ENCODE measurements at places on chromosomes 16 and 17.
A peak's percentile ranks its signal among the peaks of the same experiment; 100 is the strongest.

GRCh38 chr16:17408955-17409441 lies 61.8 kb downstream of the XYLT1 start:
- no peak for DNase-seq

GRCh38 chr17:11608396-11608795 lies 10.1 kb downstream of the DNAH9 start:
- no peak for DNase-seq

DNA sequence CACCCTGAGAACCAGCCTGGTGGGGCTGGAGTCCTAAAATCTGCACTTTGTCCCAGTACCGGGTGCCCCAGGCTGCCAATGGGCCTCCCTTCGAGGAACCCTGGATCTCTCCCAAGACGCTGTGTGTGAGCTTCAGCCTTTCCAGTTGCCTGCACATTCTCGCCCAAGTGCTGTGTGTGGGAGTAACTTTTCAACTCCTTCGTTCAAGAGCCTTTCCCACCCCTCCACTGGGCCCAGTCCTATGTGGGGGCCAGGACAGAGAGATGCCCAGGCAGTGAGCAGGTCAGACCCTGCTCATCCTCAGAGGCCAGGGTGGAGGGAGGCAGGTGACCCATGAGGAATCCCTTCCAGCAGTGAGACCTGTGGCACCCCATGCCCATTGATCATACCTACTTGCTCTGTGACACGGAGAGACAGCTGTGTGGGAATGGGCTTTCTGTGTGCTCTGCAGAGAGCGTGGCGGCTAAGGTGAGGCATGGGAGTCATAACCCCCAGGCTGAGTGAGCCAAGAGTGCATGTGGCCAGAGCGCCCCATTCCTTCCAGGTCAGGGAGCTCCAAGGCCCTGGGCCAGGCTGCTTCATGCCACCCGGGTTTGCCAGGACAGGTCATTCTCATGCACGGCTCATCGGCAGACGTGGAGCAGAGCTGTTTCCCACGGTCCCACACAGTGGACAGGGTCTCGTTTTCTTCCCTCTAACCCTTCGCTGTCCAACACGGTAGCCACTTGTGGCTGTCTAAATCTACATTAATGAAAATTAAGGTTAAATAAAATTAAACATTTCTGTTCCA lies 154.4 kb downstream of the CLEC16A start:
- DNase-seq: no peak

DNA sequence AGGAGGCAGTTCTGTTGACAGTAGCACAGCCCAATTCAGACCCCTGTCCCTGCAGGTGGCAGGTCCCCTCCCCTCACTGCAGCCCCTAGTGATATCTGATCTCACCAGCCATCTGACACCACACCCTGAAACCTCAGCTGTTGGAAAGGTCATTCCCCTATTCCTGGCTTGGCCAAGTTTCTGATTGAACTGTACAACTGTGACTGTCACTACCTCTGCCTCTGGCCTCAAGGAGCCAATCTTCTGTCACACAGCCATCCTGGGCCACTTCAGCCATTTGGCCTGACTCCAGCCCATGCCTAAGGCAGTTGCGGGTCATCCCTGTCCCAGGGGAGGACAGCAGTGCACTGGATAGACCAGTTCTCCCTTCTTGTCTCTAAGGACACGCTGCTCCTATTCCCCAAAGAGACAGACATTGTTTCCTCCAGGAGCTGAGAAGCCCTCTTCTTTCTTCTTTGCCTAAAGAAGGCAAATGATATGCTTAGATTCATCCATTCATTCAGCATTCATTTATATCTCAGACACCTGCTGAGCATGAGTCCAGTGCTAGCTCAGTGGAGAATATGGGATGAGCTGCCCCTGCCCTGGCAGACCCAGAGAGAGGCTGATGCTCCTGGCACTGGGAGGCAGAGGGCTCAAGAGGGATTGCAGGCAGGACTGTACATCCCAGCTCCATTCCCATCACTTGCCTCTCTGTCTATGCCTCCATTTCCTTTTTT lies 4.6 kb upstream of the ALDOA start:
- peak; percentile 52 for DNase-seq

DNA sequence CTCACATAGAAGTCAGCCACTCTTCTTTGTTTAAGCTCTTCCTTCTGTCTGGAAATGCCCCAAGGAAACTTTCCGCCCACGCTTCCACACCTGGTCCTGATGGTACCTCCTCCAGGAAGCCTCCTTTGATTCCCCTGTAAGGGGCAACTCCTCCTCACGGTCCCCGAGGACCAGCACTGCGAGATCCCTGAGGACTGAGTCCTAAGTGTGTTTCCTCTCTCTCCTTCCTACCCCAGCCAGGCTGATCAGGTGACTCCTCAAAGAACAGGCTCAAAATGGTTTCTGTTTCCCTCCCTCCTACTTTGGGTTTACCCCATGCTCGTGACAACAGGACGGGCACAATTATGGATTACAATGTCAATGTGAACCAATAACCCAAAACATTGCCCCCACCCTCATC lies 63.0 kb upstream of the MED9 start:
- no peak for DNase-seq

DNA sequence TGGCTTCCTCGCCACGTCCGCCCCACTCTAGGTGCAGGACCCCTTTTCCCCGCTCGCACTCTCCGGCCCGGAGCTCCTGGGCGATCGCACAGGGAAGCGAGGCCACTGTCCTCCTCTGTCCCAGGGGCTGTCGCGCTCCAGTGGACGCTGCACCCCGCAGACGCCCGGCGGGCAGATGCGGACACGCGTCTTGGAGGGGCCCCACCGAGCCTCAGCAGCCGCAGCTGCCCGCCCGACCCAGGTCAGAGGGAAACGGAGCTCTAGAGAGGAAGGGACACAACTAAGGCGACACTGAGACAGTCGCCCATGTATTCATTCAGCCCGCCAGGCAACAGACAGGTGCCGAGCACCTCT lies 726 bp upstream of the SLC13A5 start:
- DNase-seq: no peak

- no peak for DNase-seq
Observed at GRCh38 chr16:62079236-62079635, 43.0 kb upstream of the CDH8 start.

DNA sequence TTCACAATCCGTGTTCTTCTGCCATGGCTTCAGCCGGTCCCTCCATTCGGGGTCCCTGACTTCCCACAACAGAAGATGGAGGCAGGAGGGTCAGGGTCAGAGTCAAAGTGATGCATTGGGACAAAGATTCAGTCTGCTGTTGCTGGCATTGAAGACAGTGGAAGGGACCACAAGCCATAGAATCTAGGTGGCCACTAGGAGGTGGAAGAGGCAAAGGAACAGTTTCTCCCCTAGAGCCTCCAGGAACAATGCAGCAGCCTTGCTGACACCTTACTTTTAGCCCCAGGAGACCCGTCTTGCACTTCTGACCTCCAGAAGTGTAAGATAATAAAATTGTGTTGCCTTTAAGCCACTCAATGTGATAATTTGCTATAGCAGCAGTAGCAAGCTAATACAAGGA lies 55.9 kb downstream of the MFSD11 start:
- peak; percentile 83 for DNase-seq

DNA sequence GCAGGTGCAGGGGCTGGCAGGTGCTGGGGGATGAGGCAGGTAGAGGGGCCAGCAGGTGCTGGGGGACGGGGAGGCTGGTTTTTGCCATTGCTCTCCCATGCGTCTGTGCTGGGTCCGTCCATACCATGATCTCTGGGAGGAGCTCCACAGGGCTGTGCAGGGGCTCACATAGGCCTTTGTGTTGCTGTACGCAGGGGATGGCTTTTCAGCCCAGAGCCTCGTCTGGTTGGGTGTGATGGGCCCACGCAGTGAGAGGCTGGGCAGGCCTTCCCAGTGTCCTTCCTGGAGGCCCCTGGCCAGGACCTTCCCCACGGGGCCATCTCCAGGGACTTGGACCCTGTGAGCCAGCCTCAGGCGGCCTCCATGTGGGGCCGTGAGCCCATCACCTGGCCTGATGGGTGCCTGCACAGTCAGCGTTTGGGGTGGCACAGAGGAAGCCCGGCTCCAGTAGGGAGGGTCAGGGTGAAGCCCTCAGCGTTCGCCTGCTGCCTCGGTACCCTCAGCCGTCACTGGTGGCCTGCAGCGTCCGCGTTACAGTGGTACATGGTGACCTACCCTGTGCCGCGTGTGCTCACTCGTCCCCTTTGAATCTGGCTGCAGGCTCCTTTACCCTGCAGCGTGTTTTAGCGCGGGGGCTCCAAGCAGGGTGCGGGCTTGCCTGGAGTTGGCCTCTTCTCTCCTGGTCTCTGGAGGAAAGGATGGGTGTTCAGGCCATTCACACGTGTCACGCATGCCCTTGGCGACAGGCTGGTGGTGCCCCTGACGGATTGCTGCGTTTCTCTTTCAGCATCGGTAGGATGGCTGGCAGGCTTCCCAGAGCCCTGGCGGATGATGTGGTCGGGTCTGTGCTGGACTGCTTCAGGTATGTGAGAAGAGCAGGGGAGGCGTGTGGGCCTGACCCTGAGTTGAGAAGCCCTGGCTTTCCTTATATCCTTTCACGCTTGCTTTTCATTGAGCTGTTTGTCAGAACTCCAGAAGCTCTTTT lies 30.6 kb downstream of the ZNF750 start:
- DNase-seq: no peak

- peak; percentile 75 for DNase-seq
Observed at GRCh38 chr17:36934144-36934691, 3.1 kb upstream of the LHX1 start.

DNA sequence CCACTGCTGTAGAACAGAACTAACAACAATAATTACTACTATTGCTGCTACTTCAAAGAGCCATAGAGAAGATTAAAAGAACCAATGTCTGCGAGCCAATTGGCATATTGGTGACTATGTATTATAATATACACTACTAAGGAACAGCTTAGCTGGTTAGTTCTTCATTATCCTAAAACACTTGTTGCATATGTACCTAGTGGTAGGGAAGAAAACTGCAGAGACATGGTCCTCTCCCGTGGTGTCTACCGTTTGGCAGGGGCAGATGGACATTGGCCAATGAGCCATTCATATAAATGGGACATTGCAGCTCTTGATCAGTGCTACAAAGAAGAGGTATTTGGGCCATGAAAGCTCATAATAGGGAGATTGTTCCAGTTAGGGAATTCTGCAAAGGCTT lies 46.4 kb upstream of the CLEC3A start:
- no peak for DNase-seq

DNA sequence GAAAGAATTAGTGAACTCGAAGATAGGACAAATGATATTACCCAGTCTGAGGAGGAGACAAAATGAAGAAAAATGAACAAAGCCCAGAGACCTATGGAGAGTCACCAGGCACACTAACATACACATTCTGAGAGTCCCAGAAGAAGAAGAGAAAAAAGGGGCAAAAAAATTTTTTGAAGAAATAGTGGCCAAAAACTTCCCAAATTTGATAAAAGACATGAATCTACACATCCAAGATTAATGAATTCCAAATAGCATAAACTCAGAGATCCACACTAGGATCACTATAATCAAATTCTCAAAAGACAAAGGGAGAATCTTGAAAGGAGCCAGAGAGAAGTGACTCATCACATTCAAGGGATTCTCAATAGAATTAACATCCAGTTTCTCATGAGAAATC lies 3.4 kb upstream of the OR4D1 start:
- no peak for DNase-seq

DNA sequence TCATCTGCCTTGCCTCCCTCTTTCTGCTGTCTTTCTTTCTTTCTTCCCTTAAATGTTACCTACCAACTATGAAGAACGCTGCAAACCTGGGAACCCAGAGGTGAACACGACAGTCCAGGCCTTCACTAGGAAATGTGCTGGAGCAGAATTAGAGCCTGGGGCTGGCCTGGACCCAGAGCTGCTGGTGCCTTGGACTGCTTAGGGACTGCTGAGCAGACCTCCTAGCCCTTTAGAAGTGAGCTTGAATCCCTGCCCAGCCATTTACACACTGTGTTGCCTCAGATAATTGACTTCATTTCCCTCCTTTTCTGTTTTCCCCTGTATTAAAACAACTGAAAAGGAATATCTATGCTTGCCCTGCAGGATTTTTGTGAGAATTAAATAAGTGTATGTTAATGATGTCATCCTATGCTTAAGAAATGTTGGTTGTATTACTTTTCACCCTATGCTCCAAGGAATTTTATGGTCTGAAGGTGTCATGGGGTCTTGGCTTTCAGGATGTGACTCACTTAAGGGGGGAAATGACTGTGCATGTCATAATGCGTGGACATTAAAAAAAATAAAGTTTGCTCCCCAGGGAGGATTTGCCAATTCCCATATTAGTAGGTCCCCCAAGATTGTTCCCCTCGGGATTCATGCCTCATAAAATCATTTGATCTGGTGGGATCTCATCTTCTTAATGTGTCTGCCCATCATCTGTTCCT lies 11.5 kb downstream of the CDH13 start:
- DNase-seq: no peak

GRCh38 chr17:3335876-3336275 lies 37.7 kb upstream of the OR3A1 start:
- DNase-seq: peak; percentile 15

- no peak for DNase-seq
Observed at GRCh38 chr16:4345836-4346781, 5.0 kb downstream of the PAM16 start.
